ENCODE measurements at places on chromosomes 4 and X. TPM values are rescaled to one million over a fixed set of nuclear protein-coding genes. Genes with fewer than 3 reads are reported as not detected.

AGA gene
- 21.1 TPM for total RNA-seq

CCNQ gene
- 23.9 TPM for total RNA-seq

INPP4B gene
- 93.4 TPM for total RNA-seq

HDX gene
- 12.1 TPM for total RNA-seq

SSX2B gene
- not detected for total RNA-seq

GAGE2A gene
- total RNA-seq = not detected

CT45A3 gene
- total RNA-seq = not detected

TCEAL7 gene
- total RNA-seq = 11.1 TPM

DNA sequence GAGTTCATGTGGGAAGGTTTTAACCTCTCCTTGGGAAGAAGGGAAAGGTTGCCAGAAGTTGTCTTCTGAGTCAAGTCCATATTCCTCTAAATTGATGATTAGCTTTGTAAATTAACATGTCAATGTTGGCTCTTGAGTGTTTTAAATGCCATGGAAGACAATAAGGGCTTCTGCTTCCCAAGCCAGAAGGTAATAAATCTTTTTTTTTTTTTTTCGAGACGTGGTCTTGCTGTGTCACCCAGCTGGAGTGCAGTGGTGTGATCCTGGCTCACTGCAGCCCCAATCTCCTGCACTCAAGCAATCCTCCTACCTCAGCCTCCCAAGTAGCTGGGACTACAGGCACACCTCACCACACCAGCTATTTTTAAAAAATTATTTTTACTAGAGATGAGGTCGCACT lies 5.0 kb upstream of the REST start:
- no peak for DNase-seq

DNA sequence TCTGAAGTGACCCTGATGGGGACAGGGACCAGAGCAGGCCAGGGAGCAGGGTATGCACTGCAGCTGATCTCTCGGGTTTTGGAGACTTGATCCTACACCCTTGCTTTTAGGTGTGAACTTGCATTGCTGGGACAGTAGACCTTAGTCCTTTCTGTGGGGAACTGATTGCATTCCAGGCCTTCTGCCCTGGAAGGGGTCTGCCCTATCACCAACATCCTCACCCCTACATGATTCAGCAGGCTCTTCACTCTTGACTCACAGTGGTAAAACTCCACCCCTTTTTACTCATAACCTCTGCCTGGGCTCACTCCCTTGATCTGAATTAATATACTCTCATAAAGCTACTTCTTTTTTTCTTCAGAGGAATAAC lies 6.6 kb upstream of the DDX60L start:
- DNase-seq = no peak

DNA sequence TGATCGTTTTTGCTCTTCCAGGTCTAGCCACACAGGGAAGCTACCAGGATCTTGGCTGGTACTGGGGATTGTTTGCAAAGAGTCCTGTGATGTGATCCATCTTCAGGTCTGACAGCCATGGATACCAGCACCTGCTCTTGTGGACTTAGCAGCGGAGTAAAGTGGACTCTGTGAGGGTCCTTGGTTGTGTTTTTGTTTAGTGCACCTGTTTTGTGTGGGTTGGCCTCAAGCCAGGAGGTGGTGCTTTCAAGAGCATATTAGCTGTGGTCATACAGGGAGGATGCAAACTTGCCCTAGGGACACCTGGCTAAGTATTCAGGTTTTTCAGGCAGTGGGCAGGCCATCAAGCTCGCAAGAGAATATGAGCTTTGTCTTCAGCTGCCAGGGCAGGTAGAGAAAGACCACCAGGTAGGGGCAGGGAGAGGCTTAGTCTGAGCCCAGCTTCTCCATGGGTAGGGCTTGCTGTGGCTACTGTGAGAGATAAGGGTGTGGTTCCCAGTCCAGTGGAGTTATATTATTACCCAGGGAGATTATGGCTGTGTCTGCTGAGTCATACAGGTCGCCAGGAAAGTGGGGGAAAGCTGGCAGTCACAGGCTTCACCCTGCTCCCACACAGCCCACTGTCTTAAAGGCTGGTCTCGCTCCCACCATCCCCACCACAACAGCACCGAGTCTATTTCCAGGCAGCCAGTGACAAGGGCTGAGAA lies 293.7 kb downstream of the PCDH18 start:
- DNase-seq = no peak

- DNase-seq = no peak
These were observed 60.7 kb upstream of the RAPGEF2 start for GRCh38 chr4:159042097-159042605.

GRCh38 chr4:102180046-102180445 lies 165.2 kb downstream of the SLC39A8 start:
- no peak for DNase-seq

GRCh38 chrX:130340271-130340670 lies 552 bp downstream of the SLC25A14 start:
- DNase-seq = no peak

DNA sequence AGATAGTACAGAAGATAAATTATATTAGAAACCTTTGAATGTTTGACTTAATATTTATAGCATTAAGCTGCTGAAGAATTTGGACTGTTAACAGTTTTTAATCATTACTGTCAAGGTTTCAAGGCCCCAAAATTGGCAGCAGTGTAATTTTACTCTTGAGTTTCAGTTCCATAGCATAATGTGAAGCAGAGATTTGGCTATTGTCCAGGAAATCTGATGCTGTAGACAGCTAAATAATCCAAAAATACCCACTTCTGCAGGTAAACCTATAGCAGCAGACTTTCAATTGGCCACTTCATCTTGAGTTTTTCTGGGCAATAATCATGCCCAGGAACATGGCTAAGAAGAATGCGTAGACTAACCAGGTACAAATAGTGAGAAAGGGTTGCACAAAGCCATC lies 85.0 kb downstream of the RCHY1 start:
- no peak for DNase-seq

- DNase-seq = no peak
These were observed 19.6 kb downstream of the PIGG start for GRCh38 chr4:518569-519083.

DNA sequence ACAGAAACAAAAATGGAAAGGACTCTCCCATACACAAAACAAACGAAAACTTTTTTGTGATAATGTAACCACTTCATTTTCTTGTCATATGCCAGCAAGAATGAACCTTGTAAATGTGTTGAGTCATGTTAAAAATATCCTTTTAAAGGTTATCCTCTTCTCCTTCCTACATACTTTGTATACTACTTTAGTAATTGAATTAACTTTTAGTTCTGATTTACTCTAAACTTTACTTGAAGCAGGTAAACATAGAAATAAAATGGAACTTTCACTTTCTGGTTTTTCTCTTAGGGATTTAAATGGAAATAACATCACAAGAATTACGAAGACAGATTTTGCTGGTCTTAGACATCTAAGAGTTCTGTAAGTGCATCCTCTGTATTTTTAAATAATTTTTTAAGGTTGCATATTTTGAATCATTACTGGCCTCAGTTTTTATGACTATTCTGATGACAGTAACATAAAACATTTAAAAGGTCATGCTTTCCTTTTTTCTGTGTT lies 4.7 kb downstream of the SLIT2 start:
- no peak for DNase-seq

- DNase-seq = no peak
These were observed 366.1 kb downstream of the FBXO8 start for GRCh38 chr4:173917255-173917960.

DNA sequence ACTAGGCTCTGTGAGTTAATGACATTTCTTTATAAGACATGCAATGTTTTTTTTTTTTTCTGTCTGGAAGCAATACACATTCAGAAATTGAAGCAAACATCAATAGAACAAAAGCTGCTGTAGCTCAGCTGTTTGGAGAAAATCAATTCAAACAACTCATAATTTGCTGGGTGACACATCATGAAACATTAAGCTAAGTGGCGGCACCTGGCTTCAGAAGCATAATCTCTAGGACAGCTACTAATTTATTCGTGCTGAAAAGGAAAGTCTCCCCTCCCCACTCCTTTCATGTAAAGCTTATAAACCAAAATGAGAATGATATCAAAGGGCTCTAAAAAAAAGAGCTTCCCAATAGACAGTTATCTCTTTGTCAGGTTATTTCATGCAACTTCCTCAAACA lies 73.9 kb downstream of the LUZP4 start:
- DNase-seq = no peak

- DNase-seq = no peak
These were observed 564.6 kb upstream of the DIPK2B start for GRCh38 chrX:45765281-45765680.

GRCh38 chr4:106614441-106614840 lies 245.9 kb upstream of the GIMD1 start:
- DNase-seq = no peak

Measured in breast epithelium (tissue), 4 donors.